Stimulated activated CD4-positive, alpha-beta T cell treated with anti-CD3 and anti-CD28 coated beads, Interleukin-1b, Interleukin-23, amount 100 ng/mL, for 1 hour (primary cell): ENCODE measurements at places on chromosomes 7 and 10.

GRCh38 chr7:56175771-56176170 lies 59.6 kb upstream of the NUPR2 start:
- no peak for DNase-seq

GRCh38 chr7:152158801-152159587 lies 133.5 kb downstream of the GALNT11 start:
- no peak for DNase-seq

- no peak for DNase-seq
These were observed 137.6 kb downstream of the ADAM12 start for GRCh38 chr10:126250527-126251310.

GRCh38 chr7:80984619-80985018 lies 65.8 kb upstream of the SEMA3C start:
- no peak for DNase-seq

DNA sequence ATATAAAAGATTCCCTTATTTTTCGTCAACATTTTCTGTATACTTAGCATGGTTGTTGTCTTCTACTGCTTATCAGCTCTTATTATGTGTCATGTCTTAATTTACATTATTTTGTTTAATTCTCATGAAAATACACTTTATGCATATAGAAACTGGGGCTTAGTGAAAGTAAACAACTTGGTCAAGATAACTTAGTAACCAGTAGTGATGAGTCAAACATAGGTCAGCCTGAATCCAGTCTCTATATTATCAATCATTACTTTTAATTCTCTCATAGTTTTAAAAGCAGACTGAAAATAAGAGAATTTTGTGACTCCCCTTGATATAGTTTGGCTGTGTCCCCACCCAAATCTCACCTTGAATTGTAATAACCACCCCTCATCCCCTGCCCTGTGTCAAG lies 119.6 kb upstream of the TPK1 start:
- DNase-seq, result no peak
